ENCODE measurements at places on chromosomes 2 and 18. TPM values are rescaled to one million over a fixed set of nuclear protein-coding genes. Genes with fewer than 3 reads are reported as not detected.

Gene DUSP19
- 1.2 TPM for total RNA-seq

GRCh38 chr2:97935719-97936161, 60.0 kb downstream of the TMEM131 start:
- DNase-seq: peak; percentile 64

DNA sequence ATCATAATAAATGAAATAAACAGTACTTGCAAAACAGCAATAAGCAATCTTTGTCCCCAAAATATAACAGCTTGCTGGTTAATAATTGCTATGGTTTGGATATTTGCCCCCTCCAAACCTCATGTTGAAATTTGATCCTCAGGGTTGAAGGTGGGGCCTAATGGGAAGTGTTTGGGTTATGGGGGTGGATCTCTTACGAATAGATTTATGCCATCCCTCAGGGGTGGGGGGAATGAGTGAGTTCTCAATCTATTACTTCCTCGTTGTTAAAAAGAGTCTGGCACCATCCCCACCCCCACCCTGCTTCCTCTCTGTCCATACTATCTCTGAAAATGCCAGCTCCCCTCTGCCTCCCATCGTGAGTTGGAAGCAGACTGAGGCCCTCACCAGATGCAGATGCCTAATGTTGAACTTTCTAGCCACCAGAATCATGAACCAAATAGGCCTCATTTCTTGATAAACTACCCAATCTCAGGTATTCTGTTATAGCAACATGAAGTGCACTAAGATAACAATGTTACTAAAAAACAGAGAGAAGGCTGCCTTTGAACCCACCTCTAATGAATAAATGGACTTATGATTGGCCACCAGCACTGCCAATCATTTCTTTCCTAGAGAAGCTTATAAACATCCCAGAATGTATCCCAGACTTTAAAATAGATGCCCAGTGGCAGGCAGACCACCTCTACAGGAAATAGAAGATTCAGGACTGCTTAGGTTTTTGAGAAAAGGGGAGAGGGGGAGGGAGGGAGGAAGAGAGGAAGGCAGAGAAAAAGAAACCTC, 90.1 kb downstream of the ALPK2 start:
- no peak for DNase-seq

- DNase-seq: no peak
These were observed 168.6 kb downstream of the CNTNAP5 start for GRCh38 chr2:124193706-124194105.

Gene DNPEP
- 58.5 TPM for total RNA-seq

DNA sequence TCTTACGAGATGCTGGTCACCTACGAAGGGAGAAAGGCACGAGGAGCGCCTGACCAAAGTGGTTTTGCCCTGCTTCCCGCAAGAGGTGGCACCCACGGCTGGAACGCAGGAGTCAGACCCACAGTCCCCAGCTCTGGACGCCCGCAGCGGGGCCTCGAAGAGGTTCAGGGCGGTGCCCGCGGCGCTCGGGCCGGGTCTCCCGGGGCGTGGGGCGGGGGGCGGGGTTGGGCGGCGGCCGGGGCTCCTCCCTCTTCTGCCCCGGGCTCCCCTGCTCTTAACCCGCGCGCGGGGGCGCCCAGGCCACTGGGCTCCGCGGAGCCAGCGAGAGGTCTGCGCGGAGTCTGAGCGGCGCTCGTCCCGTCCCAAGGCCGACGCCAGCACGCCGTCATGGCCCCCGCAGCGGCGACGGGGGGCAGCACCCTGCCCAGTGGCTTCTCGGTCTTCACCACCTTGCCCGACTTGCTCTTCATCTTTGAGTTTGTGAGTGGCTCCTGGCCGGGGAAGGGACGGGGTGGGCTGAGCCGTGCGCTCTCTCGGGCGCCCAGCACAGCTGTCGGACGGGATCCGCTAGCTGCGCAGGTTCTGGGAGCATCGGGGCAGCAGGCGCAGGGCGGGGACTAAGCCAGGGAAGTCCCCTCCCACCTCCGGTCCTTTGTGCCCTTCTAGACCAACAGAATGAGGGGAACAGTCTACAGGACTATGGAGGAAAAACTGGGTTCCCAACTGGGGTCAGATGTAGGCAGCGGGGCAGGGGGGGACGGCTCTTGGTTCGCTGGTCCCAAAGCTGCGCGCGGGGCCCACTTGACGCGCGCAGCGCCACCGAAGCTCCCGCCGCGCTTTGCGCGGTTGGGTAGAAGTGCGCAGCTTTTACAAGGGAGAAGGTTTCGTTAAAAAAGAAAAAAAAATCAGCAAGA, at the start of gene MAL:
MAL (plus strand) TSS at position 303 of the 914 bp plus-strand sequence; CDS start at position 388, 85 bp downstream.
- peak; percentile 23 for DNase-seq

DNA sequence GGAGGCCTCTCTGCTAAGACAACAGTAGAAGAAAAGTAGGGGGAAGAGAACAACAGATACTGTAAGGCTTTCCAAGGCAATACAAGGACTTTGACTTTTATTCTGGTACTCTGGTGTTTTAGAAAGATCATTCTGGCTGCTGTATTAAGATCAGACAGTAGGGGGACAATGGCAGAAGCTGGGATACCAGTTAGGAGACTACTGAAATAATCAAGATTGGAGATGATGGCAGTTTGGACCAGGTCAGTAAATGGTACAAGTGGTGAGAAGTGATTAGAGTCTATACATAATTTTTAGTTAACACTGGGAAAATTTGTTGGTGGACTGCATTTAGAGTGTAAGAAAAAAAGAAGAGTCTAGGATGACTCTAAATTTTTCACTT, 139.7 kb downstream of the ROCK1 start:
- DNase-seq: peak; percentile 17

Gene EPHA4
- total RNA-seq: 3.9 TPM

DNA sequence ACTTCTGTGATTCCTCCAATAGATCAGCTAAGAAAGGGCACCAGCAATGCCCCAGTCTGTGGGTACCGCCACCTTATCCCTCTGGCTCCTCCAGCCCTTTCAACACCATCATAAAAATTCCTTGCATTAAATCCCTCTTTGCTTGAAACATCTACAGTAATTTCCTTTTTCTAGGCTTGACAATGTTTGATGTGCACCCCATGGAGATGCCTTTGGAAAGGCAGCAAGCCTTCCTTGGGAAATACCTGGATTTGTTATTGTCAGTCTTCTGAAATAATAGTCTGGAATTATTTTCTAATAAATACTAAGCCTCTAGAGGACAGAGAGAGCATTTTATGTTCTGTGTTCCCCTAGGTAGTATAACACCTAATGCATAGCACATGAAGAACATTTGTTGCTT, 46.1 kb downstream of the NCKAP5 start:
- no peak for DNase-seq

Gene LYG2
- total RNA-seq: not detected

DNA sequence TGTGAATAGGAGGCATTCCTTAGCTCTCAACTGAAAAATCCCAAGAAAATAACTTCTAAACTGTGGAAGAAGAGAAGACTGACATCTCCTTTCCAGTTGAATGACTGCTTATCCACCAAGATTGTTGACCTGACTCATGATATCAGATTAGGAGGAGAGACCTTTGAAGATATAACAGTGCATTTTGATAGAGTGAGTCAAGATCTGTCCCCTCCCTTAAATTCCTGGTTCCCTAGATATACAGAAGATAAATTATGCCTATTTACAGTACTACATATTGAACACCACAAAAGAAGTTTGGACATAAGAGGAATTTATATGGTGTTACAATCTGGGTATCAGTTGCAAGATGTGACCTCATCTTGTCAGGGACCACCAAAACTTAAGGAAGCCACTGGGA, 285.3 kb upstream of the ZSWIM2 start:
- DNase-seq: no peak

DNA sequence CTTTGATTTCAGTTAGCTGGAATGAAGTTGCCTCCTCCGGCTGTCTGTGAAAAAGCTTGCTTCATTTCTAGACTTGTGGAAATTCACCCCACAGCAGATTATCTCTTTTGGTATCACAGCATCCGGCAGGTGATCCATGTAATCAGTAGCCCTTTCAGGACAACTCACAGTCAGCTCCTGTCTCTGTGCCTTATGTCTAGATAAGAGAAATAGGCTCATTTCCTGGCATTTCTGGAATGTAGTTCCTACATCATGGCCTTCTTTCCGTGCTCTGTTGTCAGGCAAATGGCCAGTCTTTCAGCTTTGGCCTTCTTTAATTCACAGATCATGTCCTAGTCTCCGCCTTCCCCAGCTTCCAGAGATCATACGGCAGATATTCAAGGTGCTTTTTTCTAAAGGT, 455.4 kb downstream of the NUP35 start:
- no peak for DNase-seq

GRCh38 chr2:119301413-119301812, 65.2 kb downstream of the C2orf76 start:
- DNase-seq: peak; percentile 25

- DNase-seq: peak; percentile 39
These were observed 929.0 kb upstream of the NRXN1 start for GRCh38 chr2:51960841-51961335.

DNA sequence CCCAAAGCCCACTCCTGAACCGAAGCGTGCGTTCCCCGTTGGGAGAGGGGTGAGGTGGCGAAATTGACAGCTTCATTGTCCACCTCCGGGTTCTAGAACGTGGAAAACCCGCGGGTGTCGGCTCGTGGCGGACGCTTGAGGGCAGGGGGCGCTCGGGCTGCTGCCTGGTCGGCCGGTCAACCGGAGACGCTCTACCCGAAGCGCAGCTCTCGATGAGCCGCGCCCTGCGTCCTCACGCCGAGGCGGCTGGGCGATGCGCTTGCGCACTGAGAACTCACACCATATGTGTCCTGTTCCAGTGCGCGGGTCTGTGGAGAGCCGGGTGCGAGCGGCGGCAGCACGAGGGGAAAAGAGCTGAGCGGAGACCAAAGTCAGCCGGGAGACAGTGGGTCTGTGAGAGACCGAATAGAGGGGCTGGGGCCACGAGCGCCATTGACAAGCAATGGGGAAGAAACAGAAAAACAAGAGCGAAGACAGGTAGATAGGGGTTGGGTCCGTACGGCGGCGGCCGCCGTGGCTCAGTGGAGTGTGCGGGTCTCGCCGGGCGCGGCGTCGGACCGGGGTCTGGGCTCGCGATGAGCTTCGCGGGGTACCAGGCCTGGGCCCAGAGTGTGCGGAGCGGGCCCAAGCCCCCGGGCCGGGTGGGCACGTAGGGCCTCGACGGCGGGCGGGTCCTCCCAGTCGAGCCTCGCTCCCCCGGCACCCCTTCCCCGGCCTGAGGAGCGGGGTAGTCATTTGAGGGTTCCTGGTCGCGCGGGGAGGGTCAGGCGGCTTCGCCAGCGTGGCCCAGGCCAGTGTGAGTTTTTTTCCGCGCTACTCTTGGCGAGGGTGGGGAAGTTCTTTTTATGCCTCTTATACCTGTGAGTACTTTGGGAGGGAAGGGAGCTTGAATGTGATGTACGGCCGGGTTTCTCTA, at the start of gene EIF5B:
EIF5B (plus strand) TSS at position 277 of the 916 bp plus-strand sequence; CDS start at position 443, 166 bp downstream.
- peak; percentile 94 for DNase-seq

DNA sequence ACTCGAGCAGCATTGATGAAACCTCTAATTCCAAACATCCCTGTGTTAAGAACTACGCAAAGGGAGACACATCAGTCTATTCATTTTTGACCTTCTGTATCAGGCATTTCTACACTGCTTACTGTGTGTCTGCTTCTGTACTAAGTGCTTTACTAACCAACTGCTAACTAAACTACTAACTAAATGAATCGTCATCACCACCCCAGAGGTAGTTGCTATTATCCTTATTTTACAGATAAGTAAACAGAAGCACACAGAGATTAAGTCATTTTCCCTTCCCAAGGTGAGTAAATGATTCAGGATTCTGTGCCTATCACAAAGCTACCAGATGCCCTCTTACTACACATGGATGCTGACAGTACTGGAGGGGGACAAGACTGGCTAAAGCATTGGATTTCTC, 284.1 kb downstream of the AGPS start:
- DNase-seq: no peak

Gene RUFY4
- not detected for total RNA-seq

- no peak for DNase-seq
These were observed 16.4 kb downstream of the LRRFIP1 start for GRCh38 chr2:237643582-237644380.

GRCh38 chr2:107430596-107431266, 396.0 kb upstream of the RGPD4 start:
- DNase-seq: no peak

DNA sequence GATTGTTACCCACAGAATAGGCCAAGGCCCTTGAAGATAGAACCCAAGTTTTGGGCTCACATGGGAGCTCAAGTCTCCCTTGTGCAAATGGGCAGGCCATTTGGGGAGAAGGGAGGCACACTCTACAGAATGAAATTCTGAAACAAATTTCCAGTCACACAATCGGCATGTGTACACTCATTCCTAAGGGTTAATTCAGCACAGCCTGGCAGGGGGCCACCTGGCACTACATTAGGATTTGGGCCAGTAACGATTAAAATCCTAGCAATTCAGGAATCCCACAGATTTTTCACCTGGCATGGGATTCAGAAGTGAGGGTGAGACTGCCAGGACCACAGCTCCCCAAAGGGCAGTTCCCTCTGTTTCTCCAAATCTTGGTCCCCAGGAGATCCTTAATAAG, 46.4 kb downstream of the BMP10 start:
- DNase-seq: peak; percentile 63

Gene PARD3B
- total RNA-seq: 6.5 TPM

DNA sequence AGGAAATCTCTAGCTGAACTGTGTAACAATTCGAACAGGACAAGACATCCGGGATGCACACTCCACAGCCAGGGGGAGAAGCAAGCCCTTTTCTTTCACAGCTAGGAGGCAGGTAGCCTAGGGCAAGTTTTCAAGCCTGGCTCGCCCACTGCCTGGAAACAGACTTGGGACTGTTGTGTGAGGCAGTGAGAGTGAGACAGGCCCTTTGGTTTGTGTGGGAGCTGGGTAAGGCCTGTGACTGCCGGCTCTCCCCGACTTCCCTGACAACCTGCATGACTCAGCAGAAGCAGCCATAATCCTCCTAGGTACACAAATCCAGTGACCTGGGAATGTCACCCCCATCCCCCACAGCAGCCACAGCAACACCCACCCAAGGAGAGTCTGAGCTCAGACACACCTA, 179.7 kb downstream of the WDPCP start:
- DNase-seq: peak; percentile 46

GRCh38 chr2:74440378-74441169, 1.2 kb downstream of the RTKN start:
- DNase-seq: peak; percentile 81

All from mammary epithelial cell (primary cell).